ENCODE measurements at places on chromosomes 7 and 10.
A peak's percentile ranks its signal among the peaks of the same experiment; 100 is the strongest.

- no peak for DNase-seq
Measured at GRCh38 chr7:84226759-84227158, 32.2 kb upstream of the SEMA3A start.

- no peak for DNase-seq
Measured at GRCh38 chr7:153385502-153385901, 626.0 kb downstream of the ACTR3B start.

- no peak for DNase-seq
Measured at GRCh38 chr10:112189465-112189864, 5.9 kb upstream of the GPAM start.

DNA sequence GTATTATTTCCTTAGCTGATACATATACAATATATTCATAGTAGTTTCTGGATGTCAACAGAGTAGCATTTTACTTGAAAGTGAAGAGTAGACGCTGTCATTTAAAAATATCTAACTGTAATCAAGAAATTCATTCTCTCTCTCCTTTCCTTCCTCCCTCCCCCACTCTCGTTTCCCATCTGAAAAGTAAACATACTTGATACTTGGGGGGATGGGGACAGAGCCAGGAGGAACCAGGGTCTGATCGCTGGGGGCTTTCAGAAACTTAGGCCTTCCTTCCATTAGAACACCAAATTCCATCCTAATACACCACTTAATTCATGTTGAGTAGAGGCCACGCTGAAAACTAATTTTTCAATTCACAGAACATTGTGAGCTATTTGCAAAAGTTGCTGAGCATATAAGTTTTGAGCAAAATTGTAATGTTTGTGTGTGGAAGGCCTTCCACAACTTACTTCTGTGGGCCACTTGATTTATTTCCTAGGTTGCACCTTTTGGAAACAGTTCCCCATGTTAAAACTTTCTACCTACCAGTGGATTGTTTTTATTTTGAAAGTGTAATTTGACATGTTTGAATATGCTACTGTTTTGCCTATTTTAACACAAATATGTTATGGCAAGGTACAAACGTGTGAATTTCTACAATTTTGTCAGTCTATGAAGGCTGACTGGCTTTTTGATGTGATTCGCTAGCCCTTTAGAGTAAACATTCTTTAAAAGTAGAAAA, 35.2 kb downstream of the CNPY1 start:
- no peak for DNase-seq

GRCh38 chr7:16759840-16760239, 6.3 kb downstream of the TSPAN13 start:
- no peak for DNase-seq

- no peak for DNase-seq
Measured at GRCh38 chr7:95688931-95689495, 83.3 kb upstream of the DYNC1I1 start.

- DNase-seq, result no peak
Measured at GRCh38 chr10:77505431-77506334, 131.9 kb downstream of the KCNMA1 start.

- no peak for DNase-seq
Measured at GRCh38 chr10:126283307-126283706, 105.0 kb downstream of the ADAM12 start.

GRCh38 chr10:77643795-77644468, 6.3 kb upstream of the KCNMA1 start:
- no peak for DNase-seq

- DNase-seq, result no peak
Measured at GRCh38 chr7:39670934-39671333, 47.6 kb downstream of the RALA start.

GRCh38 chr10:16867990-16868389, 50.8 kb upstream of the RSU1 start:
- DNase-seq, result no peak

DNA sequence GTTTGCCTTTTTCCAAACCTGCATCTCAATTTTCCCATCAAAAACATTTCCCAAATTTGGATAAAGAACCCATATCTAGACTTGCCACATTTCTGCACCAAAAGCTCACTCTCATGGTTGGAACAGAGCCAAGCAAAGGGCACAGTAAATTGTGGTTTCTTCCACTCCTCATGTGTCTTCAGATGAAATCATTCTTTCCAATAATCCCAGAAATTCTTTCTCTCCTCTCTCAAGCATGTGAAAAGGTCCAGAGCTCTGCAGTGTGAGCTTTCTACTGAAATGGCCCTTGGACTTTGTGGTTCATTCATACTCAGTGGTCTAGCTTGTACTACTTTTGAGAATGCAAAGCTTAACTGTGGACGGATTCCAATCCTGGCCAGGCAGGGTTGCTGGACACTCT, 19.8 kb downstream of the PRSS2 start:
- DNase-seq, result no peak

DNA sequence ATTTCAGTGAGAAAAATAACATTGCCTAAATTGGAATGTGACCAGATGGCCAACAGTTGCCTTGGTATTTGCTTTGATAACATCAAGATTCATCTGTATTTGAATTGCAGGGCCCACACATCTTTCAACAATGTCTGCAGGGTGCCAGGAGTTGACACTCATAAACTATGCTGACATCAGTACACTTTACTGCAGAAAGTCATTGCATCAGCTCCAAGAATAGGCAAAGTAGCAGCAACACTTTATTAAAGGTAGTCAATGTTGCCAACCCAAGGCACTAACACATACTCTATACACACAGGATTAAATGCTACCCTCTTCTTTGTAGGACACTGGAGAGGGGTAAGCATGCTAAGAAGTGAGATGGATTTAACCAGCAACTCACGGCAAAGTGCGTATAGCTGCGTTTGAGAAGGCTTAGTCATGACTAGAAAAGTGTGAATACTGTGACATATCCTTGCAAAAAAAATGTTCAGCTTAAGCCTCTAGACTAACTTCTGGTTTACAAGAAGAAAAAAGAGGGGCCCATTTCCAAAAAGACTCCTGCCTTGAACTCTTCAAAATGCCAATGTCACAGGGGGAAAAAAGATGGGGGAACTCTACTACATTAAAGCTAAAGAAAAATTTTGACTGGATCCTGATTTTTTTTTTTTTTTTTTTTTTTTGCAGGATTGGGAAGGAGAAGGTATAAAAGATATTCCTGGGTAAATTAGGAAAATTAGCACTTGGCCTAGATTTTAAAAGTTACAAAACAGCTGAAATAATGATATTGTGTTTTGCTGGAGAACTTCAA, 2.2 kb downstream of the BBIP1 start:
- no peak for DNase-seq

DNA sequence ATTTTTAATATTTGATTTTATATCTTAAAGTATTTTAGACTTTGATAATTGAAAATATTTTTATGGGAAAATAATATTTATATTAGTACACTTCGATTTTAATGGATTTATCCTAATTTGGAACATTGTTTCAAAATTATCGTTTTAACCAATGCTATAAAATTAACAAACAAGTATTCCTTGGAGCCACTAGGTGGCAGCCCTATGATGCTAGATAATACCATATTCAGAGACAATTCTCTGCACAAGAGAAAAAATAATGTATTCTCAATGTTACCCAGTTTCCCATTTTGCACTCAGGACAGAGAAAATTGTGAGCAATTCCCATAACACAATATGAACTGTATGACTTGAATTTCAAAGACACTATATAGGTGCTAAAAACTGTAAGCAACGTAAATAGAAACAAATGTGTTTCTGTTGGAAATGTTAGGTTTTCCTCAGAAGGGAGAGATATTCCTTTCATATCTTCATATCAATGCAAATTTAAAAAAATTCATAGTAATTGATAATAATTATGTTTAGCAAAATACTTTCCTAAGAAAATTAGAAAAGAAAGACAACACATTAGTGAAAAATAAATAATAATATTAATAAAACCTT, 237.8 kb downstream of the SEMA3E start:
- DNase-seq, result no peak

- DNase-seq, result no peak
Measured at GRCh38 chr7:15782656-15783055, 96.2 kb upstream of the MEOX2 start.

DNA sequence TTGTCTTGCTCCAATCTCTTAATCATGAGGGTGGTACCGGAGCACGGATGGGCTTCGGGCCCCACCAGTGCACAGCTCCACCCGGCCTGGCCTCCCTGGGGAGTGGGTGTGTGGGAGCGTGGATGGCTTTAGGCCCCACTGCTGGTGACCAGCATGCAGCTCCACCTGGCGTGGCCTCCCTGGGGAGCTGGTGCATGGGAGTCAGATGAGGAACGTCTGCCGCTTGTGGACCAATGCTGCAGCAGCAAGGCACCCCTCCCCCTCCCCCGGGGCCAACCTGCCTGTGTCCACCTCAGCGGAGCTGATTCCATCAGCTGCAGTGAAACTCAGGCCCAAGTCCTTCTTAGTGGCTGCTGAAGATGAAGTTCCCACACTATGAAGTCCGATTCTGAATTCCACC, 511.4 kb downstream of the PTPRN2 start:
- DNase-seq, result no peak

DNA sequence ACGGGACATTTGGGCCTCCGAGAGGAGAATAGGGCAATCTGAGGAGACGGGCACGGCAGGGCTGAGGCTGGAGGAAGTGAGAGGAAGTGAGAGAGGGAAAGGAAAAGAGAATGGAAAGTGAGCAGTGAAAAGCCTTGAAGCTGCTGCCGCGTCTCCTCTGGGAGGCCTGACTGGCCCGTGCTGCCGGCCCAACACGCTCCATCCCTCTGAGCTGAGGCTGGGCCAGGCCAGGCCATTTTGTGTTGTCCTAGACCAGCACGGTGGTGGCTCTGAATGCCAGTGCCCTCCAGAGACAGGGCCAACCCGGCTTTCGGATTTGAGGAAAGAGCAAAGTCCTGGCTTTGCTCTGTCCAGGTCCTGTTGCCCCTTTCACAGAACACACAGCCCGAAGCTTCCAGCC, 361.1 kb upstream of the SHH start:
- no peak for DNase-seq

GRCh38 chr7:26958834-26959233, 94.4 kb upstream of the SKAP2 start:
- DNase-seq, result no peak

DNA sequence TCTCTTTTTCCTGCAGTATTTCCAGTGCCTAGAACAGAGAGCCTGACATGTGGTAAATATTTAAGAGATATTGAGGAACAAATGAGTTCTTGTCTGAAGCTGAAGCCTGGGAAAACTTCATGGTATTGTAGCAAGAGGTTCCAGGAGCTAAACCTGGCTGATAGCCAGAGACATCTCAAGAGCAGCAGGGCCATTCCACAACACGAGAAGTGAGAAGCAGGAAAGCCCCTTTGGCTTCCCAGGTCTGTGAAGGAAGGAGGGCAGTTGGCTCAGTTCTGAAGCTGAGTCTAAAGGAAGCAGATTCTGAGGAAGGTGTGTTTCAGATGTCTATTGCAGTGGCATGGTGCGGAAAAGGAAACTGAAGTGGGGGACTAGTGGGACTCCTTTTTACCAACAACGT, 63.8 kb upstream of the FAM204A start:
- no peak for DNase-seq

DNA sequence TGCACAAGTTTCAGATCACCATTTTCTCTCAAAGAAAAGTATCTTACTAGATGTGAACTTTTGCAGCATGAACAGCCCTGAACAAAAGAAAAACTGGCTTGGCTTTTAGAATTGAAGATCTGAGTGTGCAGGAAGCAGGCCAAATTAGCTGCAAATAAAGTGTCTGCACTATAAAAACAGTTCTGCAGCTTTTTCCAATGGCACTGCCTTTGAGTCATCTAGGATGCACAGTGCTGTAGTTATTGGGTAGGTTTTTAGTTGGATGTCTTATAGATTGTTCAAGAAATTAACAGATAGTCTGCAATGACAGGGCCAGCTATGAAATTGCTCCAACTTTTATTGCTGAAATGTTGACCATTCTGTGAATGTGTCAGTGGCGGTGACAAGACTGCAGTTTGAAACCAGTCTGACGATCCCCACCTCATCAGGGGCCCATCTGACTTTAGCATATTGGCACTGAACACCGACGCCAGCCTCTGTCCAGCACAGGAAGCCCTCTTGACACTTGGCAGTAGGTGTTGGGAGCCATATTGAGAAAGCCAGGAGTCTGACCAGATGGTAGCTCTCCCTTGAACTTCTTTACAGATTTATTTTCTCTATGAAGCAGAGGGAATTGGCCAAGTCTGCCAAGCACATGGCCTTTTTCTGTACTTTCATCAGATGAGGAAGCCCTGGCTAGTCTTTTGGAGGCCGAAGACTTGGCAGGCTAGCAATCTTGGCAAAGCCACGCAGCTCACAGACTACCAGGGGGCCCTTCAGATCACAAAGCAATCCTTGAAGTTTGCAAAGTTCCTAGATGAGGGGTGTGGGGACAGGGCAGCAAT, 490.6 kb downstream of the NEBL start:
- no peak for DNase-seq

- DNase-seq, result peak; percentile 19
Measured at GRCh38 chr7:107742678-107743566, 1.0 kb upstream of the CBLL1 start.

GRCh38 chr10:131729938-131730660, 170.7 kb upstream of the PPP2R2D start:
- DNase-seq, result no peak

DNA sequence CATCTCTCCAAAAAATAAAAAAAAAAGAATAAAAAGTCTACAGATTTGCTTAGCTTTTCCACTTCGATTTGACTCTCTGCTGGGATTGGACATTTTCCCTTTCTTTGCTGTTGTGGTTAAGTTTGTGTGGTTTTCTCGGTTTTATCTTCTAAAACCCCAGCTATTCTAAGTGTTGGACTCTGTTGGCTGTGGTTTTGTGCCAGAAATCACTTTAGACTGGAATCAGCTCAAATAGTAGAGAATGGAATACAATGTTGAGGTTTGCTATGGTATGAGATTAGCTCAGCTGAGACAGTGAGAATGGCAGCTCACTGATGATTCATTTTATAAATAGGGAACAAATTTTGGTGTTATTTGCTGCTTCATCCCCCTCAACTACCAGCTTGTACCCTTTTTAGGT, 116.0 kb downstream of the BUB3 start:
- DNase-seq, result no peak

- no peak for DNase-seq
Measured at GRCh38 chr10:5013385-5013784, 9.7 kb upstream of the AKR1C2 start.

DNA sequence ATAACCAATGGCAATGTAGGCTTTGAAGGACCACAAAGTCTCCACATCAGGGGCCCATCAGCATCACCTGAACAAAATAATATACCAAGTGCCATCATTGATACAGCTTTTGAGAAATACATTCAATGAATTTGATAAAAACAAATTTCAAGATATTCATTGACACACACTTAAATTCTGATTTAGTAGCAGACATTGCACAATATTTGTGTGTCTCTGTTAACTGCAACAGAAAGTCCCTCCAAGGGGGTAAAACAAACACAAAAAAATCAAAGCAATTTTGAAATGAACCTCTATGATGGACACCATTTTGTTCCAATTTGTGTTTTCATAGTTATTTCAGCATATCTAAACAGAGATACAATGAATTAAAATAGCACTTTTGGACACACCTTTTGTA, 86.8 kb upstream of the RSU1 start:
- DNase-seq, result no peak

DNA sequence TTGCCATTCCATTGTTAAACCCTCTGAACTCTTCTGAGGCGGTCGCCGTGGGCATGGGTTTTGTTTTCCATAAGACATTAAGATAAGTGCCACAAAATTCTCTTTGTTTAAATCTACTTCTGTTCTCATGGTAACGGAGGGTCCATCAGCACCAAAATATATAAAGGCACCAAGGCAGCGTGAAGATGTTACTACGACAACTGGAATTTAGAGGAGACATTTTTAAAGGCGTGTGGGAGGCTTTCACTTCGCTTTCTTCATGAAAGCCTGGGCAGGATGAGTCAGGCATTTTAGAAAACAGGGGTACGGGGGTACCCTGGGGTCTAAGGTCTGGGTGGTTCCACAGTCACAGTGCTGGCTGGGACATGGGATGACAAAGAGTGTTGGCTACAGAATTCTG, 34.0 kb downstream of the SMKR1 start:
- no peak for DNase-seq

Data from stimulated activated CD8-positive, alpha-beta memory T cell treated with anti-CD3 and anti-CD28 coated beads, Interleukin-4, amount 100 ng/mL, for 4 hours (primary cell).